ENCODE measurements at places on chromosomes 6 and 20. TPM values are rescaled to one million over a fixed set of nuclear protein-coding genes. Genes with fewer than 3 reads are reported as not detected.

Gene PRL
- not detected for total RNA-seq

Gene DEK
- total RNA-seq, result 132 TPM

Gene APCDD1L
- total RNA-seq, result 1.6 TPM

Gene TMEM14B
- total RNA-seq, result 76.3 TPM

Gene BMP2
- total RNA-seq, result 5.6 TPM

Gene SRMS
- total RNA-seq, result 0.39 TPM

Gene WFDC12
- total RNA-seq, result not detected

Gene CSNK2A1
- 133 TPM for total RNA-seq

Gene MDC1
- total RNA-seq, result 17.6 TPM

Gene LTA
- not detected for total RNA-seq

Gene HLA-DQB1
- 17.6 TPM for total RNA-seq

Gene TCP11
- total RNA-seq, result not detected

Gene NKX2-2
- not detected for total RNA-seq

Gene LY6G6C
- 0.15 TPM for total RNA-seq

Gene NTSR1
- 0.23 TPM for total RNA-seq

Gene CNBD2
- 2.2 TPM for total RNA-seq

Gene GTF2H4
- total RNA-seq, result 8.5 TPM

Gene JPH2
- 1.3 TPM for total RNA-seq

Gene ZNF831
- not detected for total RNA-seq

Gene HLA-C
- total RNA-seq, result 68.8 TPM

Gene DEFB132
- not detected for total RNA-seq

Gene OR2J3
- total RNA-seq, result not detected

Gene PCED1A
- 14.3 TPM for total RNA-seq

Gene GRM1
- total RNA-seq, result not detected

Gene BTNL2
- not detected for total RNA-seq

Gene KIFC1
- 14.0 TPM for total RNA-seq

All from hair follicular keratinocyte (primary cell).